Iris pigment epithelial cell (primary cell): ENCODE measurements at places on chromosomes 16 and 17.

GRCh38 chr16:19186408-19186807 is 18.4 kb downstream of the SYT17 start:
- no peak for DNase-seq

GRCh38 chr16:2086106-2086742 is 38.4 kb downstream of the TSC2 start:
- DNase-seq, result no peak

GRCh38 chr17:4476511-4477070 is 22.1 kb upstream of the SPNS2 start:
- DNase-seq, result no peak

GRCh38 chr16:14420721-14421488 is 209.2 kb downstream of the PARN start:
- DNase-seq, result no peak

GRCh38 chr17:36000732-36001109 is 632 bp downstream of the CCL15 start:
- no peak for DNase-seq

- DNase-seq, result no peak
Observed at GRCh38 chr17:10198509-10199249, at the start of gene GAS7. Gene GAS7, minus strand, starts transcription at chr17:10198606.

GRCh38 chr17:8459831-8460230 is 24.1 kb downstream of the NDEL1 start:
- no peak for DNase-seq

GRCh38 chr17:32659419-32659842 is 172.6 kb downstream of the CDK5R1 start:
- DNase-seq, result peak; percentile 71

- peak; percentile 25 for DNase-seq
Observed at GRCh38 chr17:39688475-39688835, 598 bp upstream of the PGAP3 start.

GRCh38 chr16:77643176-77643575 is 79.1 kb upstream of the NUDT7 start:
- DNase-seq, result no peak

DNA sequence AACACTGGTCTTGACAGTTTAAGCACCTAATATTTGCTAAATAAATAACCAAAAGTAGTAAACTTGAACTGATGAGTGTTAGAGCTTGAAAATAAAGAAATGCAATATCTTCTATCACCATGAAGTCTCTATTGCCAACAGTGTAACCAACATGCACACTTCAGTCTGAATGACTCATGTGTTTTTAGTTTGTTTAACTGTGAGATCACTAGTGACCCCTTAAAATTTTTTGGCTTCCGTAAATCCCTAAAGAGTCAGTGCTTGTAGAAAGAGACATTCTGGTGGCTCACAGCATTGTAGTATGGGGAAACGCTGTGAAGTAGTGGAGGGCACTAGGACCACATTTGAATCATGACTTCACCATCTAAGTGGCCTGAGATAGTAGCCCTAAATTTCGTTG is 341.1 kb downstream of the PMP22 start:
- DNase-seq, result peak; percentile 67

DNA sequence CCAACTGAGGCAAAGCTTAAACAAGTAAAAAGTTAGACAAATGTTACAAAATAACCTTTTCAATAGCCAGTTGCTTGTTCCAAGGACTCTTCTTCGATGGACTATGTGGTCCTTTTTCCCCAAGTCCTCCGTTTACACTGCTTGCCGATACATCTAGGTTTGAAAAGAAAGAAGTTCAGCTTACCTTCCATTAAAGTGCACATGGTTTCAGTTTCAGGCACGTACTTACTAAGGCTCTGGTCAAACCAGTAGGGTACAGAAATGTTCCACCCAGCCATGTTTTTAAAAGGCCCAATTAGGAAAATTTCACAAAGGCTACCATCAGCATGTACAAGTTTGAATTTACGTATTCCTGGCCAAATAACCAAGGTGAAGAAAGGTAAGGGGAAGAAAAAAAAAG is 2.1 kb downstream of the SRSF2 start:
- DNase-seq, result peak; percentile 62
